ENCODE measurements at places on chromosomes 7 and 10. TPM values are rescaled to one million over a fixed set of nuclear protein-coding genes. Genes with fewer than 3 reads are reported as not detected.

DNA sequence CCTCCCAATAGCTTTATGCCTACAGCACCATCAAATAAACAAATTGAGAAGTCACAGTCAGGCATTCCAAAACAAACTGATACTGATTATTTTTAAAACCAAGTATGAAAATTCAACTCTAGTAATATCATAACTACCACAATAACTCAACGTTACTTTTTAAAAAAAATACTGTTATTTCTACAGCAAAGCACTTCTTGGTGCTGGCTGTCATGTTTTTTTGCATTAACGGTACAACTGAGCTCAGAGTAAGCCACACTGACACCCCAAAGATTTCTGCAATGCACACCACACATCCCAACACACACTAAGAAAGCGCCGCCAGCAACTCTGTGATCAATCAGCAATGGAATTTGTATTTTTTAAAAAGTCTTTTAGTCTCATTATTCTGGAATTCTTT lies 113.6 kb downstream of the RNF32 start:
- DNase-seq: no peak

- no peak for DNase-seq
Measured at GRCh38 chr7:107035446-107035845, 9.1 kb upstream of the PRKAR2B start.

GRCh38 chr7:85566095-85566794 lies 379.4 kb upstream of the SEMA3D start:
- DNase-seq: no peak

- no peak for DNase-seq
Measured at GRCh38 chr7:115040057-115040456, 118.2 kb downstream of the MDFIC start.

The NEUROD6 gene
- total RNA-seq: not detected

The RHBDD2 gene
- total RNA-seq: 18.3 TPM

The HABP2 gene
- total RNA-seq: 0.19 TPM

The CALCR gene
- 0.05 TPM for total RNA-seq

The APBB1IP gene
- total RNA-seq: 46.2 TPM

GRCh38 chr10:22391600-22391999 lies 46.3 kb downstream of the SPAG6 start:
- DNase-seq: no peak

The KLF14 gene
- total RNA-seq: 0.05 TPM

The BLNK gene
- total RNA-seq: 7.2 TPM

DNA sequence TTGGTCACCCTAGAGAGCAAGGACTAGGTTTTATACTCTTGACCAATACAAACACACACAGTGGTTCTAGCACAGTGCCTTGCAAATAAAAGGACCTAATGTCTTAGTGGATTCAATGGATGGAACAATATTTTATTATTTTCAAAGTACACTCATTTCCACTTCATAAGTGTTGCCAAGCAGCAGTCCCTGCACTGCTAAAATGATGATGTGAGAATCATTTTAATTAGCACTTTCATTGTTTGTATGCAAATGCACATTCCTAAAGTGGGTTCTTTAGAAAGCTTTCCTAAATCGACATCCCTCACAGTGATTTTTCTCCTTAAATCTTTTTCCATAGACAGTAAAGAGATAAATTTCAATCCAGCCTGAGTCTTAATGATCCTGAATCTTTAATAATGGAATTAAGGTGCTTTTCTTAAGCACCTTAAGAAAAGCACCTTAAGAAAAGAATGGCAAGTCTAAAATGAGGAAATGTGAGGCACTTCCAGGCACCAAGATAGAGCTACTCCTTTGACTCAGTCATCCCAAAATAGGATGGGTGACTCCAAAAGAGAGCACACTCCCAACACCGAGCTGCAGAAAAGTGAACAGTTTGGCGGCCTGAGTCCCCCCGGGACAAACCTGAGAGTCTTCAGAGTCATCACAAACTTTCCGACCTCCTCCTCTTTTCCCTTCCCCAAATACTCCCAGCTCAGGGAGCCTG lies 84.5 kb downstream of the SORBS1 start:
- DNase-seq: no peak

- no peak for DNase-seq
Measured at GRCh38 chr7:117193564-117193963, 129.3 kb downstream of the WNT2 start.

The STRA8 gene
- total RNA-seq: 0.28 TPM

DNA sequence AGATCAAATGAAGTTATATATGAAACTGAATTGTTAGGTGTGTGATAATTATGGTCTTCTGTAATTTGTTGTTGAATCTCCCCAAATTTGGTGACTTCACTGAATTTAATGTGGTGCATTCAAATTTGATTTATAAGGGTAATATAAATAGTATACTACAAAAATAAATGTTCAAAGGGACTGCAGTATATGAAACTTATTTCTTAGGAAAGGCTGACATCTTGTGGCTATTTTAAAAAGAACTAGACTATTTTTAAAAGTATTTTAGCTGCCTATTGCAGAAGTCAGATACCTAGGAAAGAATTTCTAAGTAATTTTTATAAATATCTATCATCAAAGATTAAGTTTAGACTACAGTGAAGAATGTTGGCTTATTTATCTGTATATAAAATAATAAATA lies 36.6 kb downstream of the ATRNL1 start:
- peak; percentile 4 for DNase-seq

DNA sequence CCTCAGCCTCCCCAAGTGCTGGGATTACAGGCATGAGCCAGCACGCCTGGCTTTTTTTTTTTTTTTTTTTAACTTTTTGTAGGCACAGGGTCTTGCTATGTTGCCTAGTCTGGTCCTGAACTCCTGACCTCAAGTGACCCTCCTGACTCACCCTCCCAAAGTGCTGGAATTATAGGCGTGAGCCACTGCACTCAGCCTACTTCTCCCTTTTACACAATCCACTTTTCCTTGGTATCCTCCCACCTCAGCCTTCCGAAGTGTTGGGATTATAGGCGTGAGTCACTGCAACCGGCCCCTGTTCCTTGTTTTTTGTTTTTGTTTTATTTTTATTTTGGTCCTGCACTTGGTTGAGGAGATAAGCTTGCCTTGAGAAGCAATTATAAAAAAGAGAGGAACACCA lies 75.9 kb upstream of the KMT2C start:
- DNase-seq: no peak

DNA sequence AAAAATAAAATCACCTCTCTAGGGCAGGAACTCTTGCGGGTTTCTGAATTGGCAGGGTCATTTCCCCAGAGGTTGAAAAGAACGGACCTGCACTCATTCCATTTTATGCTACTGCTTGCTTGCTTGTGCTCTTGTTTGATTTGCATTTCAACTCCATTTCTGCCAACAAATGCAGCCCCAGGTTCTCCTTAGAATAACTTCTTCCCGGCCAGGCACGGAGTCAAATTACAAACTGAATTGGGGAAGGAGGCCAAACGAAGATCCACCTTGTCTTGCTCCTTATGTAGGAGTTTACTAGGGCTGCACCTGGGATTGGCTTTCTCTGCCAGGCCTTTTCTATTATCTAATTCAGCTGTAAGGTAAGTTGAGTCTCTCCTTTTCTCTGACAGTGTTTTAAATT lies 79.6 kb downstream of the HGF start:
- no peak for DNase-seq

GRCh38 chr7:117530390-117530789 lies 50.6 kb downstream of the CFTR start:
- no peak for DNase-seq

The TMEM176A gene
- total RNA-seq: 11.0 TPM

The SEC31B gene
- 10.5 TPM for total RNA-seq

DNA sequence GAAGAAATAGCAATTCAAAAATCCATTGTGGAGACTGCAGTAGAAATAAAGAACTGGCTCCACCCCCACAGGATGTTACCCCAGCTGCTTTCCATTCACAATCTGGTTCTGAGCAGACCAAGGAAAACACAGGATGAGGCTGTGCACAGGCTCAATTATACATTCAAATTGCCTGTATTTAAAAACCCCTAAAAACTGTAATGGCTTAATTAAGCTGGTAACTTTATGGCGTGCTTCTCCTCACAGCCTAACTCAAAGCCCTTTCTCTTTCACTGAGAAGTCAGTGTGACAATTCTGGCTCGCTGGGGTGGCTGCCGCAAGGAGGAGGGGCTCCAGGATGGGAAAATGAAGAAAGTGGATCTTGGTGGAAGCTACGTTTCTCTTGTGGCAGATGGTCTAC lies 1191.1 kb downstream of the SORCS1 start:
- DNase-seq: no peak

The PDE6C gene
- not detected for total RNA-seq

The GPR146 gene
- total RNA-seq: 2.7 TPM

- DNase-seq: no peak
Measured at GRCh38 chr7:158445421-158446175, 142.0 kb downstream of the PTPRN2 start.

GRCh38 chr7:54112567-54112966 lies 429.6 kb upstream of the VSTM2A start:
- no peak for DNase-seq

The PTF1A gene
- not detected for total RNA-seq

DNA sequence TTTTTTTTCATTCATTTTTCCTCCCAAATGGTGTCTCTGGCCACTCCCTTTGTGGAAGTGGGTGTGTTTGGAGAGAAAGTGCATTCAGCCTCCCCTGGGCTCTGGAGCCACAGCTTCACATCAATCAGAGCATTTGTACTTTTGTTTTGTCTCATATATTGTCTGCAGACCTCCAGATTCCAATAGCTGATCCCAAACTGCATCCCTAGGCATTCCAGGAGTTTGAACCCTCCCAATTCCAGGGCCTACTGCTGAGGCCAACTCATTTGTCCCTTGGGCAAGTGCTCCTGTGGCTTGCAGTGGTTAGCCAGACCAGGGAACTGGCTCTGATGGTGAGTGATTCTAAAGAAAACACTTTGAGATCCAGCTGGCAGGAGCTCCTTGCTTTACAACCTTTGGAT lies 163.3 kb downstream of the IPMK start:
- DNase-seq: no peak

GRCh38 chr10:70477661-70478162 lies 855 bp upstream of the PALD1 start:
- DNase-seq: peak; percentile 86

- DNase-seq: no peak
Measured at GRCh38 chr10:28975891-28976531, 298.7 kb downstream of the BAMBI start.

GRCh38 chr7:29929018-29929807 lies 60.4 kb downstream of the SCRN1 start:
- DNase-seq: no peak

The CRHR2 gene
- under 0.01 TPM for total RNA-seq

DNA sequence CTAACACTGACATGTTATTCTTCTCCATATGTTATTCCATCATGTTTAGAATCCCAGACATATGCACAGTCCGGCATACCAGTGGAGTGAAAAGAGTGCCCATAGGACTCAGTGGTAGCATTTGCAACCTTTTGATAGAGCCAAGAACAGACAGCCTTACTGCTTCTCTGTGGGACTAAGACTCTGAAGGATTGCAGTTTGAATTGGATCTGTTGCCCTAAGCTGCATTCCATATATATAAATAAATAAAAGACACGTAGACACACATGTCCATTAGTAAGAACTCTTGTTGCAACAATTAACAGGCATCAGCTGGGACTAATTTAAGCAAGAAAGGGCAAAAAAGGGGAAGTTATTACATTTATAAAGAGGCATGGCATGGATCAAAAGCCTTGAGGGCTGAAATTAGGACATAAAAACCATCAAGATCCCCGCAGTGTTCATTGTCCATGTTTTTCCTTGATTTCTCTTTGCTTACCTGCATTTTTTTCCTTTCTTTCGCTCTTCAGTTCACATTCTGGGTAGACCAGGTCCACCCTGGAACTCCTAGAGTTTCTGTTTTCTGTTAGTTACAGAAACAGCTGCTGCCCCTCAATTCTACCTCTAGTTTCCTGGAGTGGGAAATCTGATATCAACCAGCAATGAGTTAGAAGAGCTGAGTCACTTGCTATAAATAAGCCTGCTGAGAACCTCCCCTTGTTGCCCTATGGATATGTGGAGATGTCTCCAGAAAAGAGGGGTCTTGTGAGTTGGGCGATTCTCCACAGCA lies 132.4 kb downstream of the SORCS1 start:
- DNase-seq: peak; percentile 2

GRCh38 chr10:17647326-17647725 lies 3.4 kb downstream of the STAM start:
- no peak for DNase-seq

GRCh38 chr10:98533746-98534445 lies 87.2 kb upstream of the HPS1 start:
- DNase-seq: no peak

- no peak for DNase-seq
Measured at GRCh38 chr10:17790651-17791050, 18.5 kb upstream of the MRC1 start.

DNA sequence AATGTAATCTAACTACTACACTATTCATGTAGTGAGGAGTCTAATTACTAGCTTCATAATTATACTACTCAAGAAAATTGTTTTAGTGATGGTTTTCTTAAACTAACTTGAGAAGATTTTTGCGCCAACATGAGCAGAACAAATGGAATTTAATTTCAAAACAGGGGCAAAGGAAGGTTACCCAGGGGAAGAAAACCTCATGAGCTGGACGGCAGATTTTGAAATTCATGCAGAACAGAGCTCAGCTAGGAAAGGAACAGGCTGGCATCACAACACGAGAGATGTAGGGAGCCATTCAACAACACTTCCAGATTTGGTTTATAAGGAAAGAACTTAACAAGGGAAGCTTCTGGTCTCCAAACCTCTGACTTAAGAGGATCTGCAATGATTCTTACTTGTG lies 235.3 kb upstream of the PRKCQ start:
- no peak for DNase-seq

DNA sequence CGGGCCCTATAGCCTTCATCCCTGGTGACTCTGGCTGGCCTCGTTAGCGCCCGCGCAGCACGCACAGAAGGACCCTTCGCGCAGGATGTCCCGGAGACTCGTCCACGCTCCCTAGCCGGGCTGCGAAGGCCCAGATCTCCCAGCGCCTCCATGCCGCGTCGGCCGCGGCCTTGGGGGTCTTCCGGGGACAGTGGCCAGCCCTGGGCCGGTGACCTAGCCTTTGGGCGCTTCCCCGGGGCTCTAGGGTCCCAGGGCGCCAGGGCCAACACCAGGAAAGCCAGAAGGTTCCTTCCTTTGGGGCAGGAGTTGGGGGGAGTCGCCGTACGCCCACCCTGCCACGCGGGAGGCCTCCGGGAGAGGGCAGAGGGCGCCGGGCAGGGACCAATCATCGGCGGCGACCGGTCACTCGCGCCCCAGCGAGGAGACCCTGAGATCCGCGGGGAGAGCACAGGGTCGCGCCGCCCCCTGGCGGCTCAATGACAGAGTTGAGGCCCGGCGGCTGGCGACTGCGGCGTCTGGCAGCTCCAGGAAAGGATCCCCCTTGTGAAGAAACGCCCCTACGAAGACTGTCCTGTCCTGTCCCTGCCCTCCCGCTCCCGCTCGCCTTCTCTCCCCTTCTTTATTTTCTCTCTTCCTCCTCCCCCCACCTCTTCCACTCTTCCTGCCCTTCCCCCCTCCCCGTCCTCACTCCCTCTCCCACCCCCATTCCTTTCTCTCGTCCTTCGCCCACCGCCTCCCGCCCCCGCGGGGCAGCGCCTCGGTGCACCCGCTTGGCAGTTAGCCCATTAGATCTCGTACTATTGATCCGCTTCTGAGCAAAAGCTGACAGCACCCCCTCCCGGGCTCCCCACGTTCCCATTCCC lies 62.3 kb upstream of the LBX1 start:
- peak; percentile 11 for DNase-seq
